ENCODE measurements at places on chromosomes 3 and 15.

GRCh38 chr15:69275933-69276560 lies 22.7 kb upstream of the PAQR5 start:
- peaks cover 5% of the 10 kb centered on the region for H3K4me1 ChIP-seq
- no peak overlapping the region for H3K4me3 ChIP-seq
- H3K27ac ChIP-seq, result no peak overlapping the region

- peaks cover 22% of the 10 kb centered on the region for H3K4me1 ChIP-seq
- peak overlapping the region; percentile 1 for H3K4me3 ChIP-seq
- no peak for DNase-seq
- peak overlapping the region; percentile 41 for H3K27ac ChIP-seq
- no peaks in the 10 kb centered on the region for H3K27me3 ChIP-seq
Observed at GRCh38 chr15:80052597-80053304, 6.7 kb upstream of the ZFAND6 start.

DNA sequence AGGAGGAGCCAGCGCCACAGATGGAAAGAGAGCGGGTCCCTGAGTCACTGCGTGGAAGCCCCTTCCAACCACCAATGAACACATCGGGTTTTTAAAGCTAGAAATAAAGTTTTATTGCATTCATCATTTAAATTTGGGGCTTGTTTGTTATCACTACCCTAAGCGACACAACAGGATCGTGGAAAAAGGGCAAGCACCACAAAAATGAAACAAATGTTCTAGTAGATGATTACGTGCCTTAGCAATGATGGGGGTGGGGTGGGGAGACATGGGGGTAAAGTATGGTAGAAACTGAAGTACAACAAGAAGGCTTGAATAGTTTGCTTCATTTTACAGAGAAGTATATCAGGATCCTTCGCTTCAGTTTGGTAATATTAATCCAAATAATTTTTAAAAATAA lies 221.6 kb upstream of the ATP10A start:
- no peak for DNase-seq
- no peaks in the 10 kb centered on the region for H3K36me3 ChIP-seq
- no peak overlapping the region for H3K4me3 ChIP-seq
- H3K27ac ChIP-seq, result no peak overlapping the region
- H3K27me3 ChIP-seq, result no peaks in the 10 kb centered on the region

GRCh38 chr15:56242576-56243162 lies 1.0 kb downstream of the RFX7 start:
- DNase-seq, result no peak
- peaks cover 3% of the 10 kb centered on the region for H3K36me3 ChIP-seq
- H3K4me3 ChIP-seq, result peak overlapping the region; percentile 92
- peak overlapping the region; percentile 85 for H3K27ac ChIP-seq
- no peaks in the 10 kb centered on the region for H3K27me3 ChIP-seq
- H3K4me1 ChIP-seq, result peaks cover 27% of the 10 kb centered on the region

GRCh38 chr15:44729408-44730127 lies 6.8 kb upstream of the TRIM69 start:
- H3K27me3 ChIP-seq, result no peaks in the 10 kb centered on the region
- H3K4me1 ChIP-seq, result peaks cover 40% of the 10 kb centered on the region
- H3K27ac ChIP-seq, result peak overlapping the region; percentile 99
- no peak for DNase-seq

DNA sequence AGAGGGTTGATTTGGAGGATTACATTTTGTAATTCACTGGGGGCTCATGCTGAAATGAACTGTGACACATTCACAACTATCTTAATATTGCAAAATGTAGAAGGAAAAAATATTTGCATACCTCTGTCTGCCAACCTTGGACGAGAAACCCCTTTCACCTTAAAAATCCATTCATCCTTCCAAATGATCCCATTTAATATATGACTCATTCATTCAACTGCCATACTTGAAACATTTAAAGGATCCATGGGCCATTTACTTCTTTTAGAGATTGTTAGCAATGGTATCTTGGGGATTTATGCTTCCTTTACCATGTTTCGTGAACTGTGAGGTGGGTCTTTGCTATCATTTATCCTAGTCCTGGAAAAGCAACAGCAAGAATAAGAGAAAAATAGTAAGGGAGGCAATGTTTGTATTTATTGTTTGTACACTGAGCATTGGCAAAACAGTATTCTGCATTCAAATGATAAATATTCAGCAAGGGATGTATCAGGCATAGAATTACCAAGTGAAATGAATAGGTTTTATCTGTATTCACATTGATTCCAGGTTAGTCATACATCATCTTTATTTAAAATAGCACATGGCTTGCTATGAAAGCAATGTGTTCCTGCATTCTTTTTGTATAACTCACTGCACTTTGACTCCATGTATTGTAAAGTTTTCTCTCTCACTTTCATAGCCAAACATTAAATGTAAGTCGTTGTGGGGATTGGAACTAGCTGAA lies 378.1 kb downstream of the NSUN3 start:
- no peaks in the 10 kb centered on the region for H3K36me3 ChIP-seq
- H3K27me3 ChIP-seq, result no peaks in the 10 kb centered on the region
- no peak overlapping the region for H3K4me3 ChIP-seq

GRCh38 chr15:67783303-67783702 lies 42.0 kb upstream of the SKOR1 start:
- H3K4me1 ChIP-seq, result peaks cover 27% of the 10 kb centered on the region
- H3K27ac ChIP-seq, result peak overlapping the region; percentile 88
- H3K36me3 ChIP-seq, result peaks cover 13% of the 10 kb centered on the region
- peak; percentile 54 for DNase-seq

DNA sequence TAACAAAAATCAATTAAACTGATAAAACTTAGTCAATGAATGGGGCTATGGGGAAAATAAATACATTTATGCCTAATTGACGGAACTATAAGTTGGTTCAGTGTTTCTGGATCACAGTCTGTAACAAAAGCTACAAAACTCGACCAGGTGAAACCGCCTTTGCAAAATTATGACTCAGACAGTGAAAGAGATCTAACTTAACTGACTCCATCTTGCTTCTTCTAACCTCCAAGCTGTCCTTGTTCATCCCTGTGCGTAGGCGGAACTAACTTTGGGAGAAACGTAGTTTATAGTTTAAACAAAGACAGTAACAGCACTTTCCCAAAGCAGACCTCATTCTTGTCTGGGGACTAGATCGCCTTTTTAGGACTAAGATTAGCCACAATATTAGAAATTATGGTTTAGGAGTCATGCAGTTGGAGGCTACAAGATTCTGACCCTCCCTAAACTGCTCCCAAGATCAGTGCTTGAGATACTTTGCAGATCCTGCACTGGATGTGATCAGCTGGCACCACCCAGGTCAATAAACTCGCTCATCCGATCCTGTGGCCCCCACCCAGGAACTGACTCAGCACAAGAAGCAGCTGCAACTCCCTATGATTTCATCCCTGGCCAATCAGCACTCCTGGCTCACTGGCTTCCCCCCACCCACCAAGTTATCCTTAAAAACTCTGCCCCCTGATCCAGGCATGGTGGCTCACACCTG lies 7.2 kb upstream of the MFGE8 start:
- DNase-seq, result no peak
- no peak overlapping the region for H3K4me3 ChIP-seq
- no peaks in the 10 kb centered on the region for H3K36me3 ChIP-seq
- H3K27ac ChIP-seq, result no peak overlapping the region
- peaks cover 4% of the 10 kb centered on the region for H3K4me1 ChIP-seq

GRCh38 chr3:72255191-72255590 lies 470.2 kb upstream of the PROK2 start:
- H3K4me1 ChIP-seq, result peaks cover 10% of the 10 kb centered on the region
- no peak overlapping the region for H3K27ac ChIP-seq
- peaks cover 10% of the 10 kb centered on the region for H3K27me3 ChIP-seq
- DNase-seq, result no peak

DNA sequence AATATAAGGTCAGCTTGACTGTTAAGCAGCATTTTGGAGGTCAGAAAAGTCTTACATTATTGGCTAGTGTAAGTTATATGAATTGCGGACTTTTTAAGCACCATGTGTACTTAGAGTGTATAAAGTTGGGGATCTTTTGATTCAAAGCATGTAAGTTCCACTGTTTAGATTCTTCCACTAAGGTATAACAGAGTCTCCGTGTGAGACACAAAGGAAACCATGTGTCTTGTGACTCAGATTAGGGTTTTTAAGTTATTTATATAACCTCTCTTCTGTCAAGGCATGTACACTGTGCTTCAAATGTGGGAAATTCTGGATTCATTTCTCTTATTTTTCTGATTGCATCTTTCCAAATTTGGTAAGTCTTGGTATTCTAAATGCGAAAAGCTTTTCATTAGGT lies 143.5 kb upstream of the SOX2 start:
- DNase-seq, result no peak
- no peak overlapping the region for H3K4me3 ChIP-seq
- no peaks in the 10 kb centered on the region for H3K36me3 ChIP-seq
- H3K27me3 ChIP-seq, result peaks cover under 1% of the 10 kb centered on the region
- no peaks in the 10 kb centered on the region for H3K4me1 ChIP-seq

GRCh38 chr3:106379251-106379750 lies 510.5 kb upstream of the CBLB start:
- no peaks in the 10 kb centered on the region for H3K36me3 ChIP-seq
- no peaks in the 10 kb centered on the region for H3K27me3 ChIP-seq
- DNase-seq, result no peak
- peaks cover 4% of the 10 kb centered on the region for H3K4me1 ChIP-seq

GRCh38 chr3:175443682-175444081 lies 584.5 kb downstream of the NAALADL2 start:
- no peaks in the 10 kb centered on the region for H3K36me3 ChIP-seq
- H3K4me3 ChIP-seq, result no peak overlapping the region
- no peaks in the 10 kb centered on the region for H3K27me3 ChIP-seq
- no peak overlapping the region for H3K27ac ChIP-seq
- no peak for DNase-seq

- no peaks in the 10 kb centered on the region for H3K27me3 ChIP-seq
- H3K4me1 ChIP-seq, result no peaks in the 10 kb centered on the region
- H3K27ac ChIP-seq, result no peak overlapping the region
- H3K4me3 ChIP-seq, result no peak overlapping the region
Observed at GRCh38 chr3:151404316-151404715, 19.8 kb upstream of the P2RY12 start.

- H3K27ac ChIP-seq, result no peak overlapping the region
- no peaks in the 10 kb centered on the region for H3K4me1 ChIP-seq
- H3K36me3 ChIP-seq, result no peaks in the 10 kb centered on the region
- H3K4me3 ChIP-seq, result no peak overlapping the region
- no peak for DNase-seq
Observed at GRCh38 chr3:21290557-21290956, 460.5 kb downstream of the ZNF385D start.

- H3K27me3 ChIP-seq, result peaks cover 10% of the 10 kb centered on the region
- no peak overlapping the region for H3K4me3 ChIP-seq
- H3K27ac ChIP-seq, result no peak overlapping the region
- no peak for DNase-seq
Observed at GRCh38 chr3:30180310-30181177, 425.9 kb upstream of the TGFBR2 start.

- no peak for DNase-seq
- no peaks in the 10 kb centered on the region for H3K36me3 ChIP-seq
- H3K27me3 ChIP-seq, result no peaks in the 10 kb centered on the region
- no peak overlapping the region for H3K4me3 ChIP-seq
- peaks cover 21% of the 10 kb centered on the region for H3K4me1 ChIP-seq
Observed at GRCh38 chr3:106172780-106173179, 304.0 kb upstream of the CBLB start.
